ENCODE measurements at places on chromosomes 6 and 20.

- no peak for DNase-seq
These were observed 32.6 kb upstream of the TNFAIP3 start for GRCh38 chr6:137834508-137834907.

DNA sequence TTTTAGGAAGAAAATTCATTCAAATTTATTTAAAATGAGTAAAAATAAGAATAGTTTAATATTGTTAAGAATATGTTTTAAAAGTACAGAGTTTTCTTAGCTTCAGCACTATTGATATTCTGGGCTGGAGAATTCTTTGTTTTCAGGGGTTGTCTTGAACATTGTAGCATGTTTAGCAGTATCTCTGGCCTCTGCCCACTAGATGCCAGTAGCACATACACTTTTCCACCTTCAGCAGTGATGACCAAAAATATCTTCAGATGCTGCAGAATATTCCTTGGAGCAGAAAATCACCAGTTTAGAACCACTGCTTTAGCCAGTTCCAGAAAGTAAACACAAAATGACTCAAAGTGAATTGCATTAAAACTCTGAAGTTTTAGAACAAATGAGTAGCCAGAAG is 19.4 kb upstream of the SDHAF4 start:
- peak; percentile 10 for DNase-seq

DNA sequence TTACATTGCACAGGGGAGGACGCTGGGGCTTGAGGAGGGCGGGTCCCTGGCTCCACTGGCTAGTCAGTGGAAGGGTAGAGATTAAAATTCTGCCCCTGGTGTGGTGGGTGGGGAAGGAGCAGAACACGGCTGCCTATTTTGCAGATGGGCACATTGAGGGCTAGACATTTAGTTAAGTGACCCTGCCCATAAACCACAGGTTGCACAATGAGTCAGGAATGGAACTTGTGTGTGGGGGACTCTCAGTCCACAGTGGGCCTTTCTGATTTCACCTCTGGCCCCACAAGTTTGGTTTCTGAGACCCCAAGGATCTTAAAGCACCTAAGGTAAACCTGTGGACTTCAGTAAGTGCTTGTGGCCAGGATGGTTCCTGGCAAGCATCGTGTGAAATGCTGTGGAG is 22.0 kb upstream of the CCDC167 start:
- DNase-seq, result no peak

DNA sequence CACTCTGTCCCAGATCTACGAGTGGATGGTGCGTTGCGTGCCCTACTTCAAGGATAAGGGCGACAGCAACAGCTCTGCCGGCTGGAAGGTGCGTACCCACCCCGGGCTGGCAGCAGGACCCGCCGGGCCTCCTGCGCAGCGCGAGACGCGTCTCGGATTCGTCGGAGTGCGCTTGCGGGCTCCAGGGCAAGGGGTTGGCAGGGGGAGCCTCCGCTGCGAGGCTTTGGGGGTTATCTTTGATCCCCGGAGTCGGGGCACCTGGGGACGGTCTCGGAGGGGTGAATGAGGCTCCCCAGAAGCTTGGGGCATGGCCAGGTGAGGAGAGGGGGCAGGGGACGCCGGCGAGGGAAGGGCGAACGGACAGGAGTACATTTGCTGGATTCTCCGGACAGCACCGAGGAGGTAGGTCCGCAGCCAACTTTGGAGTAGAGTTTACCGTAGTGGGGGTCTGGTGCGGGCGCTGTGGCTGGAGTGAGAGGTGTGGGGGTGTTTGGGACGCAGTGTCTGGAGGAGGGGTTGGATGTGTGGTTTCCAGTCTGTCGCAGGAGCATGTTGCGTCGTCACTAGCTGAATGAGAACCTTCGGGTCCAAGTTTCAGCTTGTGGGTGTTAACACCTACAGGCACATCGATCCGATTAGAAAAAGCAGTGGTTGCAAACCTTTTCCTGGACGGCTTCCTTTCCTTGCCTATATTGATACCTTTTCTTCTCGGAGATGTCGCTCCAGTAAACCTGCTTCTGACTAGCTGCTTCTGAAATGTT is 1.2 kb downstream of the FOXO3 start:
- DNase-seq, result no peak

GRCh38 chr6:160685762-160686450 is 16.1 kb upstream of the PLG start:
- no peak for DNase-seq

DNA sequence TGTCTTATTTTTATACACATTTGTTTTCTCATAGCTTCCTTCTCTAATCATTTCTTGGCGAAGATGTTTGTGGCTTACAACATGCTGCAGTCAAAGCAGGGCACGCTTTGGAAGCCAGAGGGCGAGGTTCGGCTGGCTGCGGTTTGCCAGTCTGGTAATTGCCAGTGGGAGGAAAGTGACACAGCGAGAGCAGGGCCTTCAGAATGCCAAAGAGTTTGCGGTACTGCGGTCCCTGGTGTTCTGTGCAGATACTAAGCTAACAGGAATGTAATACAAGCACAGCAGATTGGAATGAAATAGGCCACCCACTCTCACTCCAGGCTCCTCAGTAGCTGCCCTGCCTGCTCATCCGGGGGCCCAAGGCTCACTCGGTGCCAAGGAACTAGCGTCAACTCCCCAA is 58.7 kb upstream of the TGM3 start:
- DNase-seq, result no peak

DNA sequence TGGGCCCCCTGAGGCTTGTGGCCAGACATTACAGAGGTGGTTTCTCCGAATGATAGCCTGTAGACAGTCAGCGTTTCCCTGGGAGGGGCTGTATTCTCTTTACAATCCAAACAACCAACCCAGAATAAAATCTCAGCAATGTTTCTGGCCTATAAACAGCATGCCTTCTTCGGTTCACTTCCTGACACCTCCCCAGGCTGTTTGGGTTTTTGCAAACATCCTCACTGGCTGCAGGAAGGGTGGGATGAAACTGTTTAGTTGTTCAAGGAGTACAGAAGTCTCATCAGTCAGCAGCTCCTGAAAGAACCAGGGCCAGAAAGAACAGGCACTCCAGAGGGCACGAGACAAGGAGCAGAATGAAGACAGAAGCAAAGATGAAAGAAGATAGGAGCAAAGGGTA is 350.0 kb downstream of the QKI start:
- no peak for DNase-seq

- DNase-seq, result no peak
These were observed 17.0 kb downstream of the PHF20 start for GRCh38 chr20:35788796-35789195.

- DNase-seq, result peak; percentile 63
These were observed 8.3 kb upstream of the ANKRD60 start for GRCh38 chr20:58236612-58237317.

- DNase-seq, result no peak
These were observed 426.2 kb downstream of the BMP2 start for GRCh38 chr20:7193681-7194080.

- no peak for DNase-seq
These were observed 436.1 kb downstream of the UTRN start for GRCh38 chr6:144721232-144721631.

DNA sequence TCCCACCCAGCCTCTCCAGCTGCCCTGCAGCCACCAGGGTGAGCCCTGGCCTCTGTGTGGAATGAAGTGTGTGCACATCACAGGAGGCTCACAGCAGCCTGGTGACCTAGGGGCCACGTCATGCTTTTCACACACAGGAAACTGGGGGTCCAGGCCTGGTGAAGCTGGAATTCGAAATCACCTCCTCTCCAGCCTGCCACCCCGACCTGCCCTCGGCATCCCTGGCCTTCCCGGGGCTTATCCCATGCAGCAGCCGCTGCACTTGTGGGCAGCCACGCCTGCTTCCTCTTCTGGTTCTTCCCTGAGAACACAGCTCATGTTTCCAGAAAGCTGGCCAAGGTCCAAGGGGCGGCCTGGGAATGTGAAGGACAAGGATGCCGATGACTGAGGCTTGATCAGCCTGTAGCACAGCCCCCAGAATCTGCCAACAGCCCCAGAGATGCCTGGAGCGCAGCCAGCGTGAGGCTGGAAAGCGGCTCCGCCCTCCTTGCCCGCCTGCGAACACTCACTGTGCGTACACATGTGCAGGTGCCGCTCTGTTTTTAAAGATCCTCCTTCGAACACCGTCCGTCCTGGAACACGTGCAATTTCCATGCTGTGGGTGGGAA is 4.2 kb upstream of the NTSR1 start:
- DNase-seq, result peak; percentile 80

DNA sequence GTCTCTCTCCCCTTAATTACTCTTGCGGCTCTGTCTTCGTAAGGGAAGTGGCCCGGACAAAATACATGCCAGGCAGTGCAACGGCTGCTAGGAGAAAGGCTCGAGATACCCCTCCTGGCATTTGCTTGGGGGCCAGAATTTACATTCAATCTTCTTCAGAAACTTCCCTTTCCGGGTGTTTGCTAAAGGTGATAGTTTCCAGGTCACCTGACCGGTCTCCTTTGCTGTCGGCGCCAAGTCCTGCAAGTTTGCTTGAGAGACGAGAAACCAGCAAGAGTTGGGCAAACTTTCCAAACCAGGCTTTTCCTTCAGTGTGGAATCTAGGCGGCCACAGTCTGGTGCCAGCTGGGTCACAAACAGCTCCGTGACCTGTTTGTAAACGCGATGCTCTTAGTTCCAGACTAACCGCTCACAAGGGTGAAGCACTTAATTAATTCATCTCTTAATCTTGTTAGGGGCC is 563 bp upstream of the SRSF3 start:
- no peak for DNase-seq

GRCh38 chr6:99940582-99940981 is 53.4 kb downstream of the MCHR2 start:
- DNase-seq, result no peak

- peak; percentile 39 for DNase-seq
These were observed 49.1 kb downstream of the MAP3K7 start for GRCh38 chr6:90537723-90538258.

- no peak for DNase-seq
These were observed 48.9 kb upstream of the ENPP5 start for GRCh38 chr6:46219661-46220060.

GRCh38 chr6:126665551-126665950 is 325.6 kb downstream of the CENPW start:
- no peak for DNase-seq

GRCh38 chr20:10633718-10634117 is 40.1 kb downstream of the JAG1 start:
- no peak for DNase-seq

DNA sequence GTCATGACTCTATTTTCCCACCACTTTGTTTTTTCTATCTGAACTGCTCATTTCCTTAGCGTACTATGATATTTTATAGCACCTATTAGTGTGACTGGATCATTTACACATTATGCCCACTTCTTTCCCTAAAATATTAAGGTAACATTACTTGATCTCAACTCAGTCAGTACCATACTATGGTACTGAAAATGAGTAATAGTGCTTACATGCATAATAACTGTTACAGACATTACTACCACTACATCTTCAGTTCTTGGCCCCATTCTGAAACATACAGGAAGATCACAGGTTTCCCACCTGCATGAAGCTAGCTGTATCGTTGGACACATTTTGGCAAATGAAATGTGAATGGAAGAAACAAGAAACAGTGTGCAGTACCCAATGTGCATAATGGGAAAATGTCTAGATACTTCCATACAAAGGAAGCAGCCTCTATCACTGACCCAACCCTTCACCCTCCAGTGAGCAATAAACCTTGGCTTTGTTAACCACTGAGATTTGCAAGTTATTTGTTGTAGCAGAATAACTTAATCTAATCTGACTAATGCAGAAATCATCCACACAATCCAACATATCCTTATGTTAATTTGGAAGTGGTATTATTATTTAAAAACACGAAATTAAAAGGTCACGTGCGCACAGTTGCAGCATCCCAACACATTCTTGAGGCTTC is 108.6 kb upstream of the DOK5 start:
- DNase-seq, result no peak

DNA sequence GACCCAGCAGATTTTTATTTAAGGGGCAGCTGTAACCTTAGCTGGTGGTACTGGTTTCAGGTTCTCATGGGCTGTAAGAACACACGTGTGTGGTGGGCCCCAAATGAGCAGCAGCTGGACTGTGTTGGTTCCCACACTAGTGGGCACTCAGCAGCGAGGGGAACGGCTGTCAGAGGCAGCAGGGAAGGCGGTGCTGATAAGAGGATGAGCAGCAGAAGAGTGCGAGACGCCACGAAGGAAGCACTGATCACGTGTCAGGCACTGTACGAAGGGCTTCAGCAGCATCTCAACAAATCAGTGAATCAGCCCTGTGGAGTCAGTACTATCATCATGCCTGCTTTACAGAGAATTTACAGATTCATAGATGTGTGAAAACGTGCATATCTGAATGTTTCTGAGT is 41.0 kb upstream of the EMILIN3 start:
- no peak for DNase-seq

DNA sequence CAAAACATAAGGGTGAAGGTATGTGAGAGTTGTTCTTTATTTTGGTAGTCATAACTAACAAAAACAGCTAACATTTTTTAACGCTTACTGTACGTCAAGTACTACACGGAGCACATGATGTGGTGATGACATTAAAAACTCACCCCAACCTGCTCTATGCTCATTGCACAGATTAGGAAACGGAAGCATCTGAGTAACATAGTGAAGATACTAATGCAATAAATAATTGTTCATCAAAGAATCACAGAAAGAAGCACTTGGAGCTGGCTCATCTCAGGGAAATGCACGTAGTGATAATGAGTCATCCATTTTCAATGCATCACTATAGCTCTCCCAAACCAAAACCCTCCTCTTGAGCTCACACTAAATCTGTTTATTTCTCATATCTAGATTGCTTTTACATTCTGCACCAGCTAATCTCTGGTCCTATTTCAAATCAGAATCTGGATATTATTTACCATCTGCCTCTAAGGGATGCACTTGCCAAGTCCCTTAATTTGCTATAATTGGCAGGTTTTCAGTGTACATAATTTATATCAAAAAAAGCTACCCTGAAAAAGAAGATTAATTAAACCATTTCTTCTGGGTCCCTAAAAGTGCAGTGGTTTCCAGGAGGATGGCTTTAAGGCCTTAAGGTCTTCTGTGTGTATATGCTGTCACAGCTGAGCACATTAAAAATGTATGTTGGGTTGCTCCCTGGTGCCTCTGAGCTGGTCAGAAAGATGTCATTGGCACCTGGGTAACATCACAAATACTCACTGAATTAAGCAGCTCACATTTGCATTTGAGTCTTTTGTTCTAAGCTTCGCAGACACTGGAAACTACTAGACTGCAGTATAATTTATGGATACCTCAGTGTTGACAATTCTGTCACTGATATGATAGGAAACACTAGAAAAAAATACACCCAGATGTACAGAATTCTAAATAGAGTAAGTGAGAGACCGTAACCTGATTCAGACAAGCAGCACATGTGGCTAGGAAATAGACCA is 677.4 kb upstream of the CITED2 start:
- DNase-seq, result peak; percentile 89

GRCh38 chr6:24799541-24799915 is 811 bp upstream of the ARMH2 start:
- no peak for DNase-seq

DNA sequence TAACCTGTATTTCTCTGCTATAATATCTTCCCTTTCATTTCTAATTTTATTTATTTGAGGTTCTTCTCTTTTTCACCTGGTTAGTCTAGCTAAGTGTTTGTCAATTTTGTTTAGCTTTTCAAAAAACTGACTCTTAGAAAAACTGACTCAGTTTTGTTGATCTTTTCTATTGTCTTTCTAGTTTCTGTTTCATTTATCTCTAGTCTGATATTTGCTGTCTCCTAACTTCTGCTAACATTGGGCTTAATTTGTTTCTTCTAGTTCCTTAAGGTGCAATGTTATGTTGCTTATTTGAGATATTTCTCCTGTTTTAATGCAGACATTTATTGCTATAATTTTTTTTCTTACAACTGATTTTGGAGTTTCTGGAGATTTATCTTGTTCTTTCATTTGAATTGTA is 1011.0 kb downstream of the EPHA7 start:
- no peak for DNase-seq

Measured in NCI-H1694 treated with DMSO at 0.1 percent for 48 hours (cell line).